ENCODE measurements at places on chromosomes 13 and 19.
A peak's percentile ranks its signal among the peaks of the same experiment; 100 is the strongest.

- H3K4me3 ChIP-seq = peak overlapping the region; percentile 85
- no peak for DNase-seq
- H3K36me3 ChIP-seq = peaks cover 2% of the 10 kb centered on the region
- H3K27me3 ChIP-seq = peaks cover under 1% of the 10 kb centered on the region
- peaks cover 67% of the 10 kb centered on the region for H3K4me1 ChIP-seq
- H3K27ac ChIP-seq = peak overlapping the region; percentile 92
Observed at GRCh38 chr19:40801426-40802299, 2.7 kb downstream of the EGLN2 start.

- no peaks in the 10 kb centered on the region for H3K27me3 ChIP-seq
- H3K27ac ChIP-seq = peak overlapping the region; percentile 58
- H3K36me3 ChIP-seq = peaks cover 2% of the 10 kb centered on the region
- peak overlapping the region; percentile 93 for H3K4me3 ChIP-seq
- DNase-seq = peak; percentile 94
- peaks cover 49% of the 10 kb centered on the region for H3K4me1 ChIP-seq
Observed at GRCh38 chr19:8001995-8002849, 3.2 kb downstream of the ELAVL1 start.

DNA sequence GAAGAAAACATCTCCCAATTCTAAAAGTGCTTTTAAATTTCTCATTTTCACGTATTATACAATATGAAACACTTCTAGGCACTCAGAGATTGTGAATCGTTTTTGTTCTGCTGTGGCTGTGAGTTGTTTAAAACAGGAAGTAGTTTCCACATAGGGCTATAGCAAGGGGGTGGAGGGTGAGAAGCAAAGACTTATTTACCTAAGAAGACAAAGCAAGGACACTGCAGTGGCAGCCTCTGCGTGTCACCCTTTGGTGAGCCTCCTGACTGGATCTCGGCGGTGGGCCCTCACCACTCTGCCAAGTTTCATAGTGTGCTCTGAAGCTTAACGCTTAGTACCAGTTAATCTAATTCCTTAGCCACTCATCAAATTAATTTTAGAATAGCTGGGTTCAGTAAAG, 56.8 kb downstream of the TNFSF13B start:
- no peaks in the 10 kb centered on the region for H3K36me3 ChIP-seq
- no peak overlapping the region for H3K4me3 ChIP-seq
- H3K27ac ChIP-seq = no peak overlapping the region
- H3K27me3 ChIP-seq = peaks cover 9% of the 10 kb centered on the region

GRCh38 chr19:53942001-53942786, 20.5 kb upstream of the CACNG8 start:
- no peak overlapping the region for H3K4me3 ChIP-seq
- H3K27ac ChIP-seq = no peak overlapping the region
- DNase-seq = peak; percentile 43
- H3K4me1 ChIP-seq = peaks cover 4% of the 10 kb centered on the region
- peaks cover 12% of the 10 kb centered on the region for H3K36me3 ChIP-seq

All from neural crest cell (in vitro differentiated cells).